Osteoblast (primary cell): ENCODE measurements at places on chromosomes 7 and 10. TPM values are rescaled to one million over a fixed set of nuclear protein-coding genes. Genes with fewer than 3 reads are reported as not detected.

IRF5 gene
- total RNA-seq: under 0.01 TPM in 2 replicates

IFIT1B gene
- not detected in 2 replicates for total RNA-seq

RBM20 gene
- under 0.01 TPM in 1 of 2 replicates, not detected in the other for total RNA-seq

- H3K4me3 ChIP-seq: no peak overlapping the region
- peak; percentile 46 for DNase-seq
- H3K36me3 ChIP-seq: no peaks in the 10 kb centered on the region
- H3K27ac ChIP-seq: no peak overlapping the region
These were observed 3.4 kb upstream of the LARP4B start for GRCh38 chr10:934746-935406.

- no peak for DNase-seq
- H3K27me3 ChIP-seq: no peaks in the 10 kb centered on the region
- no peaks in the 10 kb centered on the region for H3K36me3 ChIP-seq
- H3K27ac ChIP-seq: no peak overlapping the region
- no peak overlapping the region for H3K4me3 ChIP-seq
These were observed 111.6 kb downstream of the MAD1L1 start for GRCh38 chr7:2120841-2121830.

- DNase-seq: no peak
- no peak overlapping the region for H3K27ac ChIP-seq
- H3K27me3 ChIP-seq: no peaks in the 10 kb centered on the region
- H3K4me1 ChIP-seq: no peaks in the 10 kb centered on the region
These were observed 1047.4 kb upstream of the LRRN3 start for GRCh38 chr7:110043519-110043918.

DNA sequence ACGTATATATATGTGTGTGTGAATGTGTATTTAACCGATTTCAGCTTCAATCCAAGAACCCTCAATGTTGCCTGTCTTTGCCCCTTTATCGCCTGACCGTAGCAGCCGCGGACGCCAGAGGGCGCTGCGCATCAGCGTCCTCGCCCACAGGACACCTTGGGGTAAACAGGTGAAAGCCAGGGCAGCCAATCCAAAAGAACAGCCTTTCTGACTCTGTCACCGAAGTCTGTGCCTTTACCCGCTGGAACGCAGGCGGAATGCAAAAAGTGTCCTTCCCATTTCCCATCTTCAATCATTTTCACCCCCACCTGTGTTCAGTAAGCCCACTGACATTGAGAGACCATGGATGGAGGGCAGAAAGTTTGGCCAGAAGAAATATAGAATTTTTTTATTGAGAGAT lies 3.6 kb downstream of the NXPH1 start:
- peaks cover 46% of the 10 kb centered on the region for H3K27me3 ChIP-seq
- no peak overlapping the region for H3K4me3 ChIP-seq
- DNase-seq: no peak
- no peaks in the 10 kb centered on the region for H3K36me3 ChIP-seq
- H3K27ac ChIP-seq: no peak overlapping the region

DNA sequence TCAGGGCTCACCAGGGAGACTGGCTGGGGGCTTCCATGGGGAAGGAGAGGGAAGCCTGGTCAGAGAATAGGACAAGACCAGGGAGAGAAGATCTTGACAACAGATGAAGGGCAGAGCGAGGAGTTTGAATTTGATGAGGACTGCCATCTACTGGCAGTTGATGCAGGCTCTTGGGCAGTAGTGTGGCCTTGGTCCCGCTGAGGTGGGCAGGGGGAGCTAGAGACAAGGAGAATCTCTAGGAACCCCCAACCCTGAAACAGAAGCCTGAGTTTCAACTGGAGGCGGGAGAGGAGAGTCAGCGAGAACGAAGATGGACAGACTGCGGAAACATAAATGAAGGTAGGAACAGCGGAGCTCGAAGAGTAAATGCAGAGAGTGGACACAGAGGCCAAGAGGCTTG lies 81.0 kb downstream of the PPP1R3C start:
- no peak overlapping the region for H3K27ac ChIP-seq
- H3K27me3 ChIP-seq: no peaks in the 10 kb centered on the region
- peak; percentile 76 for DNase-seq
- H3K4me1 ChIP-seq: peaks cover 3% of the 10 kb centered on the region
- no peaks in the 10 kb centered on the region for H3K36me3 ChIP-seq
- peak overlapping the region; percentile 44 for H3K4me3 ChIP-seq

- H3K27ac ChIP-seq: no peak overlapping the region
- no peaks in the 10 kb centered on the region for H3K36me3 ChIP-seq
- no peaks in the 10 kb centered on the region for H3K27me3 ChIP-seq
- H3K4me3 ChIP-seq: no peak overlapping the region
- peaks cover 5% of the 10 kb centered on the region for H3K4me1 ChIP-seq
These were observed 54.6 kb downstream of the ARL4A start for GRCh38 chr7:12741951-12742575.

DNA sequence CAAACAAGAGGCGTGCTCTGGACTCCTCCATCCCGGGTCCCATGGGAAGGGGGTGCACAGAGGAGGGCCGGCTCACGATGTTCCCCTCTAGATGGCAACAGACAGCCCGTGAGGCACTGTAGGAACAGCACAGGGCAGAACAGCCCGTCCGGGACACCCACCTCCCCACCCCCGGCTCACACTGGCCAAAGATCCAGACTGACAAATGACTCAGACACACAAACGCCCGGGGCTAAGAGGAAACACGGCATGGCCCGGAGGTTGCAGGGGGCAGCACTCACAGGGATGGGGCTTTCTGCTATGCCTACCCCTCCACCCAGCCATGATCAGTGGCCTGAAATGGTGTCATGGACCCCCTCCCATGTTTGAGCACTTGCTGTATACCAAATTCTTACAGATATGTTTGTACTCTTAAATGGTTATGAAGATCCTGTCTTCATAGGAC lies 4.9 kb upstream of the ELN start:
- H3K27me3 ChIP-seq: peaks cover 6% of the 10 kb centered on the region
- no peaks in the 10 kb centered on the region for H3K36me3 ChIP-seq
- peak; percentile 98 for DNase-seq
- H3K4me1 ChIP-seq: peaks cover 16% of the 10 kb centered on the region
- no peak overlapping the region for H3K27ac ChIP-seq

DNA sequence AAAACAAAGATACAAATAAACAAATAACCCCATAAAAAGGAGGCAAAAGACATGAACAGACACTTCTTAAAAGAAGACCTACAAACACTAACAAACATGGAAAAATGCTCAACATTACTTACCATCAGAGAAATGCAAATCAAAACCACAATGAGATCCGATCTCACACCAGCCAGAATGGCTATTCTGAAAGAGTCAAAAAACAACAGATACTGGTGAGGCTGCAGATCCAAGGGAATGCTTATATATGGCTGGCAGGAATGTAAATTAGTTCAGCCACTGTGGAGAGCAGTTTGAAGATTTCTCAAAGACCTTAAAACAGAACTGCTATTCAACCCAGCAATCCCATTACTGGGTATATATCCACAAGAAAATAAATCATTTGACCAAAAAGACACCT lies 80.4 kb upstream of the NRP1 start:
- H3K4me3 ChIP-seq: no peak overlapping the region
- no peaks in the 10 kb centered on the region for H3K27me3 ChIP-seq
- H3K4me1 ChIP-seq: peaks cover 18% of the 10 kb centered on the region
- no peaks in the 10 kb centered on the region for H3K36me3 ChIP-seq
- no peak for DNase-seq
- no peak overlapping the region for H3K27ac ChIP-seq

- no peak overlapping the region for H3K4me3 ChIP-seq
- no peaks in the 10 kb centered on the region for H3K27me3 ChIP-seq
- DNase-seq: no peak
These were observed 236.2 kb upstream of the KLF14 start for GRCh38 chr7:130970196-130970595.

DNA sequence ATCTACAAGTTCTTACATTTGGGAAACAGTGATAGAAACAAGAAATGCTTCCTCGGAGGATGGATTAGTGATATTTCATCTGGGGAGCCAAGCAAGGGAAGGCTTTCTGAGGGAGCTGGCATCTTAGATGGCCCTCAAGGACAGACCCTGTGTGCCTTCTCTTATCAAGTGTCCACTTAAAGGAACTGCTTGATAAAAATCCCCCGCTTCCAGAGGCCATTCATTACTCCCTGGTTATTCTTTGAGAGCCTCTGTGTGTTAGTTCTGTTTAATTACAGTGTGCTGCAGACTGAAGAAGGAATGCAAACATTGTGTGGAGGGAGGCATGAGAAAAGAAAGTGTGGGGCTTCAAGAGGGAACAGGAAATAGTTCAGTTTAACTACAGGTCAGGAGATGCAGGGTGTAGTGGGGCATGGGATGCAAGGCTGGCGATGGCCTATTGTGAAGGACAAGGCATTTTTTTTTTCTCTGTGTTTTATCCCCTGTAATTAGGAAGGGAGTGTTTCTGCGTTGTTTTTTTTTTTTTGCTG lies 145.4 kb downstream of the SNX10 start:
- H3K36me3 ChIP-seq: no peaks in the 10 kb centered on the region
- H3K27ac ChIP-seq: no peak overlapping the region
- no peaks in the 10 kb centered on the region for H3K27me3 ChIP-seq
- DNase-seq: no peak

DNA sequence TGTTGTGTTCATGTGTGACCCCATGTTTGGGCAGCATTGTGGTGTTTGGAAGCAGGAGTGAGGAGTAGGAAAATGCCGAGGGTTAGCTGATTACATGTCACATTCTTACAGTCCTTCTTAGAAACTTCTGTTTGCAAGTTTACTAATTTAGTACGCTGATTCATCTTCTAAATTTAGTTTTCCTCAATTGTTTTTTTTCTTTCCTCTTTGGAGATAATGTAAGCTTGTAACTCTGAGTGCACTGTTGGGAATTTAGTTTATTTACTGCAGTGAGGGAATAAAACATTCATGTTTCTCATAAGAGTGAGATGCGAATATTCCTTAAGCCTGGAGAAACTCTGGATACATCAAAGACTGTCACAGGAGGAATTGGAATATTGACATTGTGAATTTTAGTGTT lies 135.0 kb downstream of the NT5C2 start:
- H3K4me3 ChIP-seq: no peak overlapping the region
- H3K36me3 ChIP-seq: no peaks in the 10 kb centered on the region
- no peak overlapping the region for H3K27ac ChIP-seq

GRCh38 chr7:50718876-50719275 lies 63.8 kb downstream of the GRB10 start:
- DNase-seq: peak; percentile 78
- no peaks in the 10 kb centered on the region for H3K27me3 ChIP-seq
- H3K4me3 ChIP-seq: no peak overlapping the region
- H3K36me3 ChIP-seq: no peaks in the 10 kb centered on the region

GRCh38 chr10:121598263-121599249 lies at the start of gene FGFR2:
TSS of gene FGFR2 (minus strand) at chr10:121598444. CDS start at chr10:121593817, 4,627 bp downstream.
- peaks cover 3% of the 10 kb centered on the region for H3K4me1 ChIP-seq
- H3K36me3 ChIP-seq: no peaks in the 10 kb centered on the region
- H3K27me3 ChIP-seq: peaks cover 35% of the 10 kb centered on the region
- DNase-seq: peak; percentile 96

GRCh38 chr10:75956624-75957023 lies 525.2 kb downstream of the LRMDA start:
- peaks cover 10% of the 10 kb centered on the region for H3K4me1 ChIP-seq
- H3K27ac ChIP-seq: no peak overlapping the region
- no peak for DNase-seq
- H3K36me3 ChIP-seq: no peaks in the 10 kb centered on the region
- peaks cover 8% of the 10 kb centered on the region for H3K27me3 ChIP-seq

DNA sequence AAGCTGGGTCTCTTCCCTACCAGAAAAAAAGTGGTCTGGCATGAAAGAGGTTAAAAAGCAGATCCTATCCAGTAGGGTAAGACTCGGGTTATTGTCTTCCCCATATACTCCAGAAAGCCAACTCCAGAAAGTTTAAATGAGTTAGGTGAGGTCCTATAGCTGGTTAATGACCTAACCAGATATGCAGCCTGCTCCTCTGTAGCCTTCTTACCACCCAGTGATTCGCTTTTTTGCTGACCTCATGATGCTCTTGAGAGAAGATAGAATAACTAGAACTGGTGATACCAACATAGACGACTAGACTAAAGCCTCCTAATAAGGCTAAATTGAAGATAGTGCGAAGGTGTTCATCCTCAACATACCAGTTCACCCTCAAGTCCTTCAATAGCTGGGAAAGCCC lies 675 bp upstream of the GIMAP1 start:
- no peaks in the 10 kb centered on the region for H3K36me3 ChIP-seq
- H3K4me1 ChIP-seq: no peaks in the 10 kb centered on the region
- no peaks in the 10 kb centered on the region for H3K27me3 ChIP-seq

DNA sequence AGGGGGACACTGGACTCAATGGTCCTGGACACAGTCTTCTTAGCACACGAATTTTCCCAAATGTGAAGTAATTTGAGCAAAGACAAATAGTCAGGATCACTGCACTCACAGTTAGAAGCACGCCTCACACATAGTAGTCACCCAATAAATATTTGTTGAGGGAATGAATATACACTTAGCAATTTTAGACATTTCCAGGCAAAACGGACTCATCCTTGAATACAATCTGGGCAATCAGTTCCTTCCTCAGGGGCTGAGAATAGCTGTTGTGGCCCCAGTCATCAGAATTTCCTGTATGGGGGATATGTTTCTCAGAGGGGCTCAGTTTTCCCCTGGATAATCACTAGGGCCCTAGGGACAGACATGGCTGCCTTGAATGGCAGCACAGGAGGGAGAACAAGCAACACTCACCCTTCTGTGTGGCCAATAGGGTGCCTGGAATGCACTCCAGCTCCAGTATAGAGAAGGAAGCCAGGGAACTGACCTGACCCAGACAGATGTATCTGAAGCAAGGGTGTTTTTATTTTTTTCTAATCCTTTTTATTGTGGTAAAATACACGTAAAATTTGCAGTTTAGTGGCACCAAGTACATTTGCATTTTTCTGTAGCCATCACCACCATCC lies 282.7 kb upstream of the ZNF32 start:
- no peaks in the 10 kb centered on the region for H3K27me3 ChIP-seq
- H3K4me1 ChIP-seq: peaks cover 23% of the 10 kb centered on the region
- no peak overlapping the region for H3K4me3 ChIP-seq
- DNase-seq: peak; percentile 87
- H3K27ac ChIP-seq: peak overlapping the region; percentile 87
